ENCODE measurements at places on chromosomes 6 and 20.

- no peak for DNase-seq
These were observed 34.4 kb upstream of the KIF16B start for GRCh38 chr20:16607364-16608276.

- no peak for DNase-seq
These were observed 39.7 kb upstream of the CLVS2 start for GRCh38 chr6:122956376-122956775.

GRCh38 chr6:107585815-107586435, 96.0 kb downstream of the SOBP start:
- no peak for DNase-seq

GRCh38 chr6:21147995-21148394, 445.6 kb upstream of the SOX4 start:
- no peak for DNase-seq
